RKO (cell line): ENCODE measurements at places on chromosomes 12 and 14.

DNA sequence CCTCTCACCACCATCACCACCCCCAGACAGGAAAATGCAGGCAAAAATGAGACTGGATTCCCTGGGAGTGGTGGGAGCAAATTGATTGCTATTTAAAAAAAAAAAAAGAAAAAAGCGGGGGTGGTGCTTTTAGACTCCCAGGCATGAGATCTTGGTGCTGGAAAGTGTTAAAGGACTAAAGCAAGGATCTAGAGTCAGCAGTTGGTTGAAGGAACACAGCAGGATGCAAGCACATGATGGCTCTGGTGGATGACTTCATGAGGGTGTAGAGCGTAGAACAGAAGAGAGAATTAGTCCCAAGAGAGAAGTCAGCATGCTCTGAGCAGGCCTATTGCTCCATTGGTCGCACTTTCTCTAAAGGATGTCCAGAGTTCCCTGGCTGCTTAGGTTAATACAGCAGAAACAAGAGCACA is 183.8 kb upstream of the HMGA2 start:
- peak; percentile 91 for DNase-seq

DNA sequence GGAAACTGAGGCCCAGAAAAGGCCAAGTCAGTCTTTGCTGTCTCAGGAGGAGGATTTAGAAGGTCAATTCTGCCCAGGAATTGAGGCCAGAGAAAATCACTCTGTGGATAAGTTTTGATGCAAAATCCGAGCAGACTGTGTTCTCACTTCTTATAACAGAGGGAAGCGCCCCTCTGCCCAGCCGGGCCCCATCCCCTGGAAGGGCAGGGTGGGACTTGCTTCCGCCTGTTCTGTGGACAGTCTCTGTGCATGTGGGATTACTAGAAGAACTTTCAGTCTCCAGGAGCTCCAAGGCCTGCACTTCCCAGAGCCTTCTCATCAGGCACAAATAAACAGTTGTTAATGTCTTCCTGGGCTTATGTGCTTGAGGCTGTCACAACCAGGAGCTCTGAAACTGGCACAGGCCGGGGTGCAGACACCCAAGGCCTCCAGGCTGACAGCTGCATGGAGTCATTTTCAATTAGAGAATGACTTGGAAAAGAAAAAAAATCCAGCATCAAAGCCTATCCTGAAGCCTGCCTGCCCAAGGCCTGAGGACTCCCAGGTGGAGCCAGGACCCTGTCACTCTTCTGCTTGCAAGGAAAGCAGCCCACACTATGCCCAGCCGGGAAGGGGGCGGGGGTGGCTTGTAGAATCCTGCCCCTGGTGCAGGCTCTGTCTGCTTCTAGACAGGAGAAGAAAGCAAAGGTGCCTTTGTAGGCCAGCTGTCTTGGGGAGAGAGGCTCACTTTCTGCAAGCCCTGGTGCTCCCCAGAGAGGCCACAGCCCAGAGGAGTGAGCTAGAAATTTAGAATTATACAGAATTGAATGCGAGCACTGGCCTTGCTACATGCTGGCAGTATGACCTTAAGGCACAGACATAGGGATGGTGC is 84.7 kb downstream of the NTF3 start:
- no peak for DNase-seq

DNA sequence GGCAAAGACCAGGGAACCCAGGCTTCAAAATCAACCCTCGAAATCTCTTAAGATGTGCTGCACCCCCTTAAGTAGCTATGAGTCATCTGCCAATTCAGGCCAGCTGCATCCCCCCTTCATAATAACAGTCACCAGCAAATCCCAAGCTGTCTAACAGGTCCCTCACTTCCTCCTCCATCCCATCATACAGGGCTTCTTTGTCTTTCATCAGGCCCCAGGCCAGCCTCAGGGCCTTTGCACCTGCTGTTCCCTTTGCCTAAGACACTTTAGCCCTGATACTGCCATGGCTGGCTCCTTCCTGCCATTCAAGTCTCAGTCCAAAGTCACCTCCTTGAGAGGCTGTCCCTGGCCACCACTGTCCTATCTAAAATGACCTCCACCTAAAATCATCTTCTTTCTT is 4.0 kb downstream of the RASAL1 start:
- peak; percentile 60 for DNase-seq

DNA sequence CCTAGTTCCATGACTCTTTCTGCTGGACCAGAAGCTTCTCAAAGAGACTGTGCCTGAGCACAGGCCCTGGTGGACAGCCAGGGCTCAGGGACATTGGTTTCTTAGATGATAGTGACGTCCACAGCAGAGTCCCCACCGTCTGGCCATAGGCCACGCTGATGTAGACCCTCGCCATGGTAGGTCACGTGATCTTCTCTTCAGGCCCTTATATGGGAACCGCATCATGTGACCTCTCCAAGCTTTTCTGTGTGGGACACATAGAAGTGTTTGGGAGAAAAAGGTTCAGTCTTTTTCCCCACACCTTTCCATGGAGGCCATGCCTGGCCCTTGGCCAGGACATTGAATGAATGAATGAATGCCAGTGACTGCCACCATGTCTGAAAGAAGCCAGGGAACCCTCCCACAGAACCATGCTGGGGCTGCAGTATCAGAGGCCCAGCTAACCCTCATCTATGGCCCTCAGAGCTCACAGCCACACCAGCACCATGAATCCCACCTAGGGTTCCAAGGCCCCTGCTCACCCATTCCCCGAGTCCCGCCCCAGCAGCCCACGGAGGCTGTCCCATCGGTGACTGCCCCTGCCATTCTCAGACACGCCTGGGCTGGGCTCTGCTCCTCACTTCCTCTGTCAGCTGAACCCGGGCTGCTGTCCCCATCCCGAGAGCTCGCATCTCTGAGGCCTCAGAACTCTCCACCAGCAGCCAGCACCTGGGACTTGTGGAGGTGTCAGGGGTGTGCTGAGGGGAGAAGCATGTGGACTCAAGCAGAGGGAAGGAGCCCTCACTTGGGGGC is 292.1 kb downstream of the ADGRD1 start:
- DNase-seq: no peak

DNA sequence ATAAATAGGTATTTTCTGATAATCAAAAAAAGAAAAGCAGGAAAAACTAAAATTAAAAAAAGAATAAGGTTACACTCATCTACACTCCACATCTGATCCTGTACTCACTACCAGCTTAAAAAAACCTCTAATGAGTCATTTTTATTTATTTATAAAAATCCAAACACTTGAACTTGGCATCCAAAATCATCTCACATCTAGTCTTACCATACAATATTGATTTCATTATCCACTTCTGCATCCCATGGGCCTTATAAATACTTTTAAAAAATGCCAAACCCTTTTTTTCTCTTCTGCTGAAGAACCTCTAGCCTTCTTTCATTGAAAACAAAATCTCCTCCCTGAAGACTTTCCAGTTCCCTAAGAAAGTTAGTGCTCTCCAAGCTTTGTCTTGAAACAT is 109.7 kb downstream of the TMTC3 start:
- DNase-seq: no peak

- peak; percentile 23 for DNase-seq
Observed at GRCh38 chr12:106114447-106115068, 24.2 kb downstream of the NUAK1 start.

DNA sequence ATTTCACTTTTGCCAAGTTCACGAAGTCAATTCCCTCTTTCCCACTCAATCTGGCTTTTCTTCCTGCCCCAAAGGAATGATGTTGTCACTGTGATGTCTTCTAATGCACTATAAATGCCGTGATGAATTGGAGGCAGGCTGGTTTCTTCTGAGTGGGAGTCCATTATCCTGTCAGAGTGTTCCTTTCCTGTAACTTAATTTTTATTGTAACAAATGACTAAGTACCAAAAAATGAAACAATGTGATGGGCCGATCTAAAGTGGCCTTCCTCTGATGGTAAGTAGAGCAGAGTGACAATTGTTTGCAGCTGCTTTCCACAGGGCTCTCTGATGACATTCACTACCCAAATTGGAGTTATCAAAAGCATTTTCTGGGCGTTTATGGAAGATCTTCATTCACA is 22.2 kb downstream of the TMEM30B start:
- DNase-seq: no peak

GRCh38 chr12:73308747-73309146 is 1036.6 kb downstream of the TRHDE start:
- DNase-seq: peak; percentile 81

- DNase-seq: no peak
Observed at GRCh38 chr12:64747695-64748094, 11.5 kb downstream of the GNS start.
